ENCODE measurements at places on chromosomes 3 and 15.

GRCh38 chr15:79513940-79514339 lies 81.8 kb downstream of the MINAR1 start:
- no peak for DNase-seq

DNA sequence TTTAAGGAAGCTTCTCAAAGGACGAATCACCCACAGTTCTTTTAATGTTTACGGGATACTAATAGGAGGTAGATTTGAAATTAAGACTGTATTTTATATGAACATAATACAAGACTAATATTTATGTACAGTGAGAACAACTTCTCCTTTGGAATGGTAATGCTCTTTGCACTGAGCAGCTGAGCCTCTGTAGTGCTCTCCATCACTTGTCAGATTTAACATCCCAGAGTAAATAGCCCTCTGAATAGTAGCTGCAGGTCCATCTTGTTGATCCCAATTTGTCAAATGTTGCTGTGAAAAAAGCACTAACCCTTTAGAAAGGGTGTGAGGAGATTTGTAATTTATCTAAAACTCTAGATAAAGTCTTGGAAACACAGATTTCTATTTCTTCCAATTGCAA lies 351.4 kb upstream of the KCNMB2 start:
- no peak for DNase-seq

DNA sequence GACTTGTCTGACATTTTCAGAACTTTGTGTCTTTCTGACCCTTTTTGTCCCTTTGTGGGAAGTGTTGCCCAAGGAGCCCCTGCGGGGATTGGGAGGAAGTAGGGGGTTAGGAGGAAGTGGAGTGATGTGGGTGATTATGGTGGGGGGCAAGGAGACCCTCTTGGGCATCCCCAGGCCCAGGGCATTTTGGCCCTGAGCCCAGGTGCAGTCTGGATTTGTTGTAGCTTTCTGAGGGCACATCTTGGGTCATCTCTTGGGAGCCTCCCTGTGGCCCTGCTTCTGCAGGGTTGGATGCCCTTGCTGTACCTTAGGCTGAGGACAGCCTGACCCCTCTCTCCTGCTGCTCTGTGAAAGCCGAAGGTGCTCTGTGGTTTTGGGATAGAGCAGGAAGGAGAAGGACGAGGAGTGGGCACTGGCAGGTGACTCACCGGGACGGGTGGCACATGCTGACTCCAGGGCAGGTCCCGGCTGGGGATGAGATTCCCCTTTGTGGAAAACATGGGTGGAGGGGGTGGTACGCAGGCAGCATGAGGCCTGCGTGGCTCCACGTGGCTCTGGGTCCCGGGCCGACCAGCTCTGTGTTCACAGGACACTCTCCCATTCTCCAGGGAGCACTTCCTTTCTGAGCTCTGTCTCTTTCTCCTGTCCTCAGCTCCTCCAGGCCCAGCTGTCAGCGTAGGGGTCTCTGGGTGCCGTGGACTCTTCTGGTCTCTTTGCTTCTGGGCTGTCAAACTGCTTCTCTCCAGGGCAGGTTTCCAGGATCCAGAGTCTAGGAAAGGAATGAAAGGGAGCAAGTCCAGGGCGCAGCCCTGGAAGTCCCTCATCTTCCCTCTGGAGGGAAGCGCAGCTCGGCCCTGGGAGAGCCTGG lies 11.8 kb downstream of the CD276 start:
- DNase-seq: no peak

GRCh38 chr15:58434334-58434875 lies 2.6 kb downstream of the LIPC start:
- no peak for DNase-seq

DNA sequence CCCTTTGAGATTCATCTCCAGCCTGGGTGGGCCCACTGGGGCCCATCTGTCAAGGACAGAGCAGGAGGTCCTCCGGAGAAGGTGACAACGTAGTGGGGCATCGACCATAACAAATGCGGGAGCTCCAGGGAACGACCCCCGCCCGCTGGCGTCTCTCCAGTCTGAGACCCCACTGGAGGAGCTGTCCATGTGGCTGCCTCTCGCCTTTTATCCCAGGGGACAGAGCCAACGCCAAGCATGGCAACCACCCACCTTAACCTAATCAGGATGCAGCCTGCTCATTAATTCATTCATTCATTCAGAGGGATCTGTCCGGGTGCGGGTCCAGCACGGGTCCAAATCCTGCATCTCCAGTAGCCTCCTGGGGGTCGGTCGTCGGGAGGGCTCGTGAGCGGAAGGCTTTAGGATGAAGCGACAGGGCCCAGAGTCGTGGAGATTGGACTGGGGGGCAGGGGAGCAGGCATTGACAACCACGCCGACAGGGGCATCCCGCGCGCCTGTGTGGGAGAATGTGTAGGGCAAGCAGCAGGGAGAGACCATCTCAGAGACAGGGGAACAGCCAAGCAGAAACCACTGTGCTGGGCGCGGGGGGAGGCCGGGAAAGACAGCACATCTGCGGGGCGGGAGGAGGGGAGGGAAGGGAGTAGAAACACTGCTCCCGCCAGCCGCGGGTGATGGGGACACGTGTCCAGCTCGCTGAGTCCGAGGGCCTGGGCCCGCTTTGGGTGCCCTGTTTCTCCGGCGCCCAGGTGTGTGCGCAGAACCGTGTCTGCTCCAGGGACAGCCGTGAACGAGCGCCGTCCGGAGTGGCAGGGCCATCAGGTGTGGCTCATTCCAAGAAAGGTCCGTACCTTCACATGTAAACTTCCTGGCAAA lies 1.9 kb downstream of the PIGZ start:
- no peak for DNase-seq

GRCh38 chr15:90402767-90403166 lies 14.7 kb downstream of the IQGAP1 start:
- no peak for DNase-seq

DNA sequence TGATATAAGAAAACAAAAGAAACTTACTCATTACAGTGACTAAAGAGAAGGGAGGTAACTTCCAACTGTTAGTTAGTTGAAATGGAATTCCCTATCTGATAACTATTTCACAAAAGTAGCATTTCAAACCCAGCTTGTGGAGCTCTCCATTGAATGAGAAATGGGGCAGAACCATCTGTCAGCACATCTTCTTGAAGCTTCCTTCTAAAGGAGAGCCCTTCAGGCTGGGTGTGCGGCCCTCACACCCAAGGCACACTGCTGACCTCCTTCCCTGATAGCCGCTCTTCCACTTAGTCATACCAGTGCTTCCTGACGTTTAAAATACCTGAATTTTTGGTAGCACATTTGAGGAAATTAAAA lies 28.1 kb upstream of the VEPH1 start:
- DNase-seq: no peak

- DNase-seq: no peak
Measured at GRCh38 chr15:70008697-70009290, 88.9 kb downstream of the TLE3 start.

DNA sequence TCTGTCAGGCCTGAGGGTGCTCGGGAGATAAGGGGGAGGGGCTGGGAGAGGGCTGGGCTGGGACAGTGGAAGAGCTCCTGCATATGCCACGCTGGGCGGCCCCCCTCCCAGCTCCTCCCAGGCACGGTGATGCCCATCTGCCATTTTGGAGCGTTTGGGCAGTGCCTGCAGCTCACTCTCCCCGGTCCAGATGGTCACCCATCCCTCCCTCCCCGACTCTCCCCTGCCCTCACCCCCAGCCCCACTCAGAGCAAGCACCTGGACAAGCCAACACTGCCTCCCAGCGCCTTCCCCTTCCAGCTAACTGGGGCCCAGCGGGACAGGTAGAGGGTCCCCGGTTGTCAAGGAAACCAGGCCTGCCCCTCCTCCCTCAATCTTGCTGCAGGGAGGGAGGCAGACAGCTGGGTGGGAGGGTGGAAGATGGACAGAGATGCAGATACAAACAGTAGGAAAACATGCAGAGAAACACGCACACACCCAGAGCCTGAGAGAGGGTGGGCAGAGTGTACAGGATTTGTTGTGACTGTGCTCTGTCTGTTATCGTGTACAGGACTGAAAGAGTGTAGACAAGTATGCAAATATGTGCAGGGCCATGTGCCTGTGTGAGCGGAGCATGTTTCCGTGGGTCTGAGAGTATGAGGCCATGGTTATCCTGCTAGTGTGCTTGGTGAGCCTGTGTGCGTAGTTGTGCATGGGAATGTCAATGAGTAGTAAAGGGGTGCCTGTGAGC lies 17.5 kb upstream of the CORO2B start:
- no peak for DNase-seq

GRCh38 chr3:93907132-93907531 lies 66.6 kb downstream of the PROS1 start:
- DNase-seq: no peak

DNA sequence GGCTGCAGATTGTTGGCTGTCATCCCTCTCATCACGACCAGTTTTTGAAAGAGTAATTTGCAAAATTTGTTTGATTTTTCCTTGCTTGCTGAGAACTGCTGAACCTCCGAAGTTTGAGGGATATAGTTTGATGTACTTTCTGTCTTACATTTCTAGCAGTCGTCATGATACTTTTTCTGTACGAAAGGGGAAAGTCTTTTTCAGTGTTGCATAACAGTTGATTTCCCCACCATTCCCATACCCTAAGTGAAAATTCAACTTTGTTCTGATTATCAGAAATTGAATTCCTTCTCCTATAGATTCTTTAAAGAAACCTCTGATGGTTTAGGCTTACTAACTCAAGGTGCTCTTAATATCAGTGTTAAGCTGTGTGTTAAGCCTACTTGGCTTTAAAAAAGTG lies 1.6 kb downstream of the PDE8A start:
- DNase-seq: no peak

DNA sequence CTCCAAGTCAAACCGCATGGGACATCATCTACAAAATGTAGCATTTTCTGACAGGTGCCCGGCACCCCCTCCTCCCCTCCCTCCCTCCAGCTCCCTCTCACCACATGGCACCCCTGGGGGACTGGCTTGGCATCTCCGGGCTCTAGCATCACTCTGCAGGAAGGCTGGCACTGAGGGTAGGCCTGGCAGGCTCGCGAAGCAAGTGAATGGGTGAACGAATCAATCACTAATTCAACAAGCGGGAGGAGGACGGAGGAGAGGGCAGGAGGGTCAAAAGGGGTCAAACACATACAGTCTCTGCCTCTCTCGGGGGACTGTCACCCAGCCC lies 155.7 kb downstream of the NUP210 start:
- DNase-seq: no peak

GRCh38 chr3:138344754-138345153 lies 3.6 kb upstream of the MRAS start:
- DNase-seq: no peak

DNA sequence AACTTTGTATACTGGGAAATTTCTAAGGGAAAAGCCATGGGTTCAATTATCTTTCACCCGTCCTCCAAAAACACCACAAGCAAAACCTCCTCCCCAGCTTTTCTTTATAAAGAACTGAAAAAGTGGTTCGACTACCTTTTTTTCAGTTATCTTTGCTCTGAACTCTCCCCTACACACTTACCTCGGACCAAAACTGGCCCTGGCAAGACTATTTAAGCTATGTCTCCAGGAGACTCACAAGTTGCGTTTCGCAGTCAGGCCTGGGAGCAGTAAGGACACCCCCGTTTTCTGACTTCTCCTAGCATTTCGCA lies 645 bp downstream of the COPS2 start:
- no peak for DNase-seq

DNA sequence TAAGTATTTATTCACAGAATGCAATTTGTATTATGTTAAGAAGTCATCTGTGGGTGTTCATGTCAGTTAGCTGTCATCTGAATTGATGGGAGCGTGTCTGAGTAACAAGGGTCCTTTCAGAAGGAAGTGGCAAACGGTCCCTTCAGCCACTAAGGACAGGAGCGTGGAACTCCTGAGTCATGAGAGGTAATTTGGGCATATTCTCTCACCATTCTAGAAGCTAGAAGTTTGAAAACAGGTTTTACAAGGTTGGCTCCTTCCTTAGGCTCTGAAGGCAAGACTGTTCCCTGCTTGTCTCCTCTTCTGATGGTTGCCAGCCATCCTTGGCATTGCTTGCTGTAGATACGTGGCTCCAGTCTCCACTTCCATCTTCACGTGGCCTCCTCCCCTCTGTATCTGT lies 19.7 kb downstream of the ABHD2 start:
- DNase-seq: no peak
